Stimulated activated CD4-positive, alpha-beta T cell treated with anti-CD3 and anti-CD28 coated beads, TNF-alpha, amount 100 ng/mL, for 1 hour (primary cell): ENCODE measurements at places on chromosomes 4 and X.

DNA sequence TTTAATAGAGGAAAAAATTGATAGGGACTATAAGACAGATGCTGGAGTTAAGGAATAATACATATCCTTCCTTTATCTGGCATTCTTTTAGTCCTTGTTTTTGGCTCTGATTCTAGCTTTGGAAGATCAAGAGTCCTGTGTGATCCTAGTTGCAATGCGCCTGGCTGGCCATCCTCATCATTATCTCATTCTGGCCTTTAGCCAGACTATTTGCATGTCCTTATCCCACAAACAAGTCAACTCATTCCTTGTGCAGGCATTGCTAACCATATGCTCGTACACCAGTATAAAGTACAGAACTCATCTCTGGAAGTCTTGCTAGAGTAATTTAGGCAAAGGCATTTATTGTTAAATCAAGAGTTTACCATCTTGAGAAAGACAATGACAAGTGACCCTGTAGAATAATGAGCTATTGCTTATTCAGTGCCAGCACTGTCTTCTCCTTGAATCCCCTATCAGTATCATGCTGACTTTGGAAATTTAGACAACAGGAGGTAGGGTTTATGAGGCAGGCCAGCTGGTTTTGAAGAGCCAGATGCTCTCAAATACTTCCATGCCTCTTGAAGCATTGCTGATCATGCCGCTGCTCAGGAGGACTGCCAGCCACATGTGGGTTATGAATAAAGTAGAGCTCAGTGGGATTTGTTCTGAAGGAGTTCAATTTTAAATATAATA lies 1730.3 kb upstream of the TENM3 start:
- DNase-seq: no peak

DNA sequence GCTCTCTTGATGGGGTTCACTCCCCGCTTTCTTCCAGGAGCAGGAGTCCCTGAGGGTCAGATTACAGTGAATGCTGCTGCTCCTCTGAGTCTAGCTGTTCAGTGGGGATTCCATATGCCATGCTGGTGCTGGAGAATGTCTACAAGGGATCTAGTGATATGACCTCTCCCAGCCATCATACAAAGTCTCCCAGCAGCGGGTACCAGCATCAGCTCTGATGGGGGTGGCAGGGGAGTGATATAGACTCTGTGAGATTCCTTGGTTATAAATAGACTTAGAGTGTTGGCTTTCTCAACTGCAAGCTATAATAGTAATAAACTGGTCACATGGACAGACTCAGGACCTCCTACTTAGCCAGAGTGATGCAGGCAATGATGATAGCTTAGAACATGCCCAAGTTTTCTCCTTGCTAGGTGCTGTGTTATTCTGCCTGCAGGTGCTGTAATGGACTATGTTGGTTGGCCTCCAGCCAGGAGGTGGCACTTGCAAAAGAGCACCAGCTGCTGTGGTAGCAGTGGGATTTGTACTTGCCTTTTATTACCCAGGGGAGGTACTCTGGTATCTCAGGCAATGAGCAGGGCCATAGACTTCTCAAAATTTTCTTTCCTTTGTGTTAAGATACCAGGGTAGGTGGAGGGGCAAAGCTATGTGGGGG lies 202.9 kb downstream of the CHIC1 start:
- no peak for DNase-seq

- no peak for DNase-seq
These were observed 167.5 kb upstream of the USP38 start for GRCh38 chr4:143017210-143017609.

DNA sequence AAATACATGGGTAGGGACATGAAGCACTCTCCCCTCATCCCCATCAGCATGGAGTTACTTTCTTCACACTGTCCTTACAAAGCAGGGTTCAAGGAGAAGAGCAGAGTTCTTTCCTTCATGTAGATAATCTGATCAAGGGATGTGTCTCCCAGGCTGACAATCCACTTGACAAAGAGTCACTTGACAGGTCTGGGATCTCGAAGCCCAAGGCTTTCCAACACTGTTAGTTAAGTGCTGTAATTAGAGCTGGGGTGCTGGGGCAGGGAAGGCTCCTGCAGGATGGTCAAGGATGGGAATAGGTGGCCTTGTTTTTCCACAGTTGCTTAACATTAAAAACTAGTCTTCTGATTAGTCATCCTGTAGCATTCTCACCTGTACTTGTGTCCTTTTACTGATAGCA lies 38.0 kb downstream of the CCNG2 start:
- DNase-seq: no peak

DNA sequence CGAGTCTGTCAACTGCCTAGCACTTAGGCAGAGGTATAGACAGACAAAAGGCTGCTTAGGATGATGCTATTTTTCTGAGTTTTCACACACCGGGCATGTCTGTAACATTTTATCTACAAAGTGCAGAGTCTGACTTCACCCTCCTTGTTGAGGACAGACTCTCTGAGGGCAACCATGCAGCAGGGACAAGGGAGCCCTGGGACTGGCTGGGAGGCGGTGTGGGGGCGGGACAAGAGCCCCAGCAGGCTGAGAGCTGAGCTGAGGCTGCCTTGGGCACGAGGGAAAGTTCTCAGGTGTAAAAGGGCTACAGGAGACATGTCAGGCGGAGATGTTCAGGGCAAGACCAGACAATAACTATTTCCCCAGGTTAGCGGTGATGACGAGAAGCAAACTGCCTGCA lies 81.6 kb downstream of the GATB start:
- no peak for DNase-seq

GRCh38 chr4:29405116-29405515 lies 1315.1 kb upstream of the PCDH7 start:
- DNase-seq: no peak

GRCh38 chr4:167774646-167775045 lies 317.7 kb upstream of the ANXA10 start:
- DNase-seq: no peak
